ENCODE measurements at places on chromosomes 12 and 14.
A peak's percentile ranks its signal among the peaks of the same experiment; 100 is the strongest.

DNA sequence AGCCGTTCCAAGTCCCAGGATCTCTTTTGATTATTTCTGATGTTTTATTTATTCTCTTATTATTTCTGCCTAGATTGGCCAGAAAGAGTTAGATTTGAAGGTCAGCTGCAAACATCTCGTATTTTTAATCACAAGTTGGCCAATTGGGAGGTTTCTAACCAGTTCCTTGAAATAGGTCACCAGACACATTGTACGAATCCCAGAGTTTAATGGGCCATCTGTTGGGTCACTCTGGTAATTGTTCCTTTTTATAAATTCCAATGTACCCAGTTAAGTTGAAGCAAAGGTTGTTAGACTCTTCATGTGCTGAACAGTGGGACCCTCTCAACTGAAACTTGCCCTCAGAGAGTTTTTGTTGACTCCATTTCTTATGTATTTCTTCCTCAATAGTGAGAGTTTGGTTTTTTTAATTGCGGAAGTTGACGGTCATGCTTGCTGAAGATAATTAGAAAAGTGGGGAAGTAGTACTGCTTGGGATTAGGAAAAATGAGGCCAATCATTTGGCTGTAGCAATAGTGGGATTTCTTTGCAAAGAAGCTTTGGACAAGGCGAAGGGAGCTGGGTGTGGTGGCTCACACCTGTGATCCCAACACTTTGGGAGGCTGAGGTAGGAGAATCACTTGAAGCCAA lies 382.7 kb upstream of the RGS6 start:
- DNase-seq, result no peak

GRCh38 chr12:41932470-41932991 lies 212.1 kb downstream of the GXYLT1 start:
- DNase-seq, result no peak

- no peak for DNase-seq
Measured at GRCh38 chr12:131783915-131784541, 44.2 kb upstream of the MMP17 start.

- DNase-seq, result no peak
Measured at GRCh38 chr14:102915292-102916110, 7.0 kb upstream of the AMN start.

DNA sequence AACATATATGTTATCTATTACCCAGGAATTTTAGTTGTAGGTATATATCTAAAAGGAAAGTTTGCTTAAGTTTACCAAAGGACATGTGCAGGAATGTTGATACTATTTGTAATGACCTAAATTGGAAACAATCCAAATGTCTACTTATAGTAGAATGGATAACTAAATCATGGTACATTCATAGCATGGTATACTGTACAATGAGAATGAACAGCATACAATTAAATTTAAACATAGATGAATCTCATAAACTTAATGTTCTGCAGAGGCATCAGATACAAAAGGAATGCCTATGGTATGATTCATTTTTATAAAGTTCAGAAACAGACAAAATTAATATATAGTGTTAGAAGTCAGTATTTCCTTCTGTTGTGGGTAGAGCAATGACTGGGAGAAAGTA lies 135.4 kb downstream of the GPHN start:
- no peak for DNase-seq

GRCh38 chr14:65173973-65174693 lies 71.8 kb upstream of the MAX start:
- no peak for DNase-seq

DNA sequence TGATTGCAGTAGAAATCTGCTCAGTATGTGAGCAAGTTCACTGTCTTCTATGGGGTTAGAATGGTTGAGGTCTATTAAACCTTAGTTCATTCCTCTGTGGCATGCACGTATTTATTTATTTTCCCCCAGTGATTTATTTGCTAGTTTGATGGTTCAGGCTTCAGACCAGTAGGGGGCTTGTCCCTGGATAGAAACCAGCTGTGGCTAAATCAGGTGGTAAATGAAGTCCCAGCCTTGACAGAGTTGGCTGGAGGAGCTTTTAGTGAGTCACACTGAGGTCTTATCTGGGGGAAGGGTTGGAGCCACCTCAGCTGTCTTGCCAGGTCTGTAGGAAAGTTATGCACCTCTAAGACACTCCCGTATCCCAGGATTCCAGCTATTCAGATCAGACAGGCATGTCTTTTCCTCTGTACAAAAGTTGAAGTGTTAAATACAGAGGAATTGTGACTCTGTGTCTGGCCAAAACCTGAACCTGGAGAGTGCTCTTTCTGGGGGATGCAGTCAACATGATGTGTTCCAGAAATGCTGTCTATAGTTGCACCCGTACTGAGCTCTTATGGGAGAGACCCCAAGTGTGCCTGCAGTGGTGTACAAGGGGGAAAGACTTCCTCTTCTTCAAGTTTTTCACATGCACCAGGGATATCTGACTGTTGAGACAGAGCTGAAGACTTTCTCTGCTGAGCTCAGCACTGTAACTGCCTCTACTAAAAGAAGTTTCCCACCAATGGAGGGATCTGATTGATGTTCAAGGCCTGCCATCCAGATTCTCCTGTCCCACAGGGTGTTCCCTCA lies 1322.1 kb downstream of the TMEM121 start:
- no peak for DNase-seq

DNA sequence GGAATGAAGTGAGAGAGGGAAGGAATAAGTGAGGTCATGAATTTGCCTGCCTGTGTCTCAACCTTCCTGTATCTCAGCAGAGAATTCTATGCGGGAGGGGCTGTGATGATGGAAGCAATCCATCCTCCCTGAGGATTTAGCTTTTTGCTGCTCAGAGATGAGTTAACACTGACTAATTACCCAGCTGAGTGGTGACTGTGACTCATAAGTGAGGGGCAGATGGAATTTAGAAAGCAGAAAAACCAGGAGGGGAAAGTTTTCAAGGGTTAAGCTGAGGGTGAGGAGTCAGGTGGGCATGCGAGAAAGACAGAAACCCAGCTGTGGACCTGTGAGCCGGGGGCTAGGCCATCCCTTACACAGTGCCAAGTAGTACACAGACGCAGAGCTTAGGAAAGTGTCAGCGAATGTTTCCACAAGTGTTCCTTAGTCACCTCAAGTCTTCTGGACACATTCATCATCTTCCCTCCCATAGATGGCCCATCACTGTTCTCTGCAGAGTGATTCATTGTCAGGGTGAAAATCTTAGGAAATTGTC lies 277.9 kb downstream of the IPO8 start:
- DNase-seq, result no peak

DNA sequence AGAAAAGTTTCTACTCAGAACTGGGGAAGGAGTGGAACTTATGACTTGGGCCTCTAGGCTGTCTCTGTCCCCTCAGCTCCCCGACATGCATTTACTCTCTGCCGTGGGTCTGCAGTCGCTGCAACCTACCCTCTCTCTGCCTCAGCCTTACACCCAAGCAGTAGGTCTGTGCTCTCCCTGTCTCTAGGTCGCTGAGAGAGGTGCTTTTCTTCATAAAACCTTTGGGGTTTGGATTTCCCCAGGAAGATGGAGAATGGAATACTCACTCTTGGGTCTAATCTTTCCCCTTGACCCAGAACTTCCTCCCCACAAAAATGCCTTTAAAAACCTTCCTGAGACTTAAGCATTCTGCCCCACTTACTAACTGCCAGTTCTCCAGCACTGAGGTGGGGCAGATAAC lies 12.9 kb downstream of the GPR84 start:
- DNase-seq, result no peak

DNA sequence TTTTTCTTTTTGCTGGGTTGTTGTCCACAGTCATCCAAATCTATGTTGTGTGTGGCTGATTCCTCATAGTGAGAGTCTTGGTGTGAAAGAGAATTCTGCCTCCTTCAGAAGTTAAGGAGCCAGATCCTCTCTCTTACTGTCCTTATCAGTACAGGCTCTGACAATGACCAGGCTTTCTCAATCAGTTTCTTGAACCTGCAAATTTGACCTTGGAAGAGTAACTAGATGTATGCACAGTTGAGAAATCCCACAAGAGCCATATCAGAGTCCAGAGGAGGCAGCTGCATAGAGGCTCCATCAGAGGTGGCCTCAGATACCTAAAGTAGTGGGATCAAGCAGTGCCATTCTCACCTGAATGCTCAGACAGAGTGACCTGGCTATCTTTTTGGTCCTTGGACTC lies 5.5 kb upstream of the GALC start:
- no peak for DNase-seq

DNA sequence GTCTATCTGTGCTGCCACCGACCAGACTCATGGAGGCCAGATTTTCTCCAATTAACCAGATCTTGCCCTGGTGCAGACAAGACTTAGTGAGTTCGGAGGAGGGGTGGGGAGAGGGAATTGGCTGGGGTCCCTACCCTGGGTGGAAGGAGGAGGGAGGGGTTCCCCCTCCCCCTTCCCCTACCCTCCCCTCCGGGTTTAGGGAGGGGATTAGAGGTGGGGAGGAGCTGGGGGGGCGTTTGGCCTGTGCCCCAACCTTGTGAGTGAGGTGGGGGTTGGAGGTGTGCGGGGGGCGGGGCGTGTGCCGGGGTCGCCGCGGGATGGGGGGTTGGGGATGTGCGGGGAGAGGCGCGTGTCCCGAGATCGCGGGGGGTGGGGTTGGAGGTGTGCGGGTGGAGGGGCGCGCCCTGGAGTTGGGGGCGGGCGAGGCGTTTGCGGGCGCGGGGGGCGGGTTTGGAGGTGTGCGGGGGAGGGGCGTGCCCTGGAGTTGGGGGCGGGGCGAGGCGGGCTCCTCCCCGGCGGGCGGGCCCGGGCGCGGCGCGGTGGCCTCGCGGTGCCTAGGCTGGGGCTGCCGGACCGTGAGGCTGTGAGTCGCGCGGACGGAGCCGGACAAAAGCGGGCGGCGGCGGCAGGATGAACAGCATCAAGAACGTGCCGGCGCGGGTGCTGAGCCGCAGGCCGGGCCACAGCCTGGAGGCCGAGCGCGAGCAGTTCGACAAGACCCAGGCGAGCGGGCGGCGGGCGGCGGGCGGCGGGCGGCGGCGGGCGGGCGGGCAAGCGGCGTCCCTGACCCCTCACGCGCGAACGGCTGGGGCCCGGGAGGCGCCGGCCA lies at the start of gene HIP1R:
HIP1R (plus strand) TSS at position 537 of the 829 bp plus-strand sequence; CDS start at position 631, 94 bp downstream.
- DNase-seq, result peak; percentile 28

GRCh38 chr12:31964280-31964679 lies 5.1 kb downstream of the RESF1 start:
- no peak for DNase-seq

GRCh38 chr14:96894966-96895365 lies 97.8 kb downstream of the VRK1 start:
- DNase-seq, result no peak

GRCh38 chr12:112847708-112848337 lies 56.3 kb downstream of the RPH3A start:
- DNase-seq, result no peak

- no peak for DNase-seq
Measured at GRCh38 chr12:52010152-52010622, 3.4 kb downstream of the TAMALIN start.

DNA sequence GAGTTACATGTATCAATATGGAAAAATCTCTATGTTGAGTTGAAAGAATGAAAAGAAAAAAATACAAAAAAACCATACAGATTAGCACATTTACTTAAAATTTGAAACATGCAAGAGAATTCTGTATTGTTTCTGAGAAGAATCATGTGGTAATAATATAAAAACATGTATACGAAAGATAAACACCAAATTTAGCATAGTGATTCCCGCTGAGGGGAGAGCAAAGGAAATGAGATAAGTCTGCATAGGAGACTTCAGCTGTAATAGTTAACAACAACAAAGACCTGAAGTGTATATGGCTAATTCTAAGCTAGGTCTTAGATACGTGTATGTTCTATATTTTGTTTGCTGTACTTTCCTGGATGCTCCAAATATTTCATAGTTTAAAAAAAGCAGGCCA lies 46.5 kb downstream of the FNTB start:
- no peak for DNase-seq

GRCh38 chr12:29694002-29694401 lies 89.7 kb downstream of the TMTC1 start:
- no peak for DNase-seq

GRCh38 chr14:104253223-104253822 lies 114.9 kb downstream of the KIF26A start:
- no peak for DNase-seq

GRCh38 chr12:96233939-96234461 lies 39.8 kb downstream of the ELK3 start:
- DNase-seq, result no peak

DNA sequence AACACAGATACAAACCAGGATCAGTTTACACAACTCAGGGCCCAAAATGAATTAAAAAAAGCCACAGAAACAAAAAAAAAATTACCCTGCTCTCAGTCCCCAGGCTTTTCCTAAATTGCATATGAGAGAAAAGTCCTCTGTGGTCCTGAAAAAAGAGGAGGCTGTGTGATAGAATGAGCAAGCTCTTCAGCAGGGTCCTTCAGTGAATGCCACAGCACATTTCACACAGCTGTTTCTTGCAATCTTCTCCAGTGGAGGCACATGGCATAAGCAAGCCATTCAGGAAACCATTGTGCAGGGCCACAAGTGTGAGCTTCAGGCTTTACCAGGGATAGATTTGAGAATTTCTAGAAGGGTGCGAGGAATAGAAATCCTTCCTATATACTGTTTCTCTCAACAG lies 168.5 kb downstream of the PPM1H start:
- no peak for DNase-seq

DNA sequence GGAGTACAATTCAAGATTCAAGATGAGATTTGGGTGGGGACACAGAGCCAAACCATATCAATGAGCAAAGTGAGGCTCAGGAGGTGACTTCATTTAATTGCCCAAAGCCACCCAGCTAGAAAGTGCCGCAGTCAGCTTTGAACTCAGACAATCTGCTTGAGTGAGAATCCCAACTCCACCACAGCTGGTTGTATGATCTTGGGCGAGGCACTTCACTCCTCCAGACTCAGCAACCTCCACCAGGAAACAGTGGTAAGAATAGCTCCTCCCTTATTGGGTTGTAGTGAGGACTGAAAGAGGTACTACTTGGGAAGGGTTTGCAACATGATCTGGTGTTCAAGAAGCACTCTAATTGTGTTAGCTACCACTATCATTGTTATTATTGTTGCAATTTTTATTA lies 129.2 kb upstream of the RFLNA start:
- no peak for DNase-seq

GRCh38 chr12:25054076-25054782 lies 105.3 kb upstream of the BCAT1 start:
- DNase-seq, result no peak

GRCh38 chr12:108341356-108341755 lies 2.2 kb upstream of the CMKLR1 start:
- DNase-seq, result no peak

DNA sequence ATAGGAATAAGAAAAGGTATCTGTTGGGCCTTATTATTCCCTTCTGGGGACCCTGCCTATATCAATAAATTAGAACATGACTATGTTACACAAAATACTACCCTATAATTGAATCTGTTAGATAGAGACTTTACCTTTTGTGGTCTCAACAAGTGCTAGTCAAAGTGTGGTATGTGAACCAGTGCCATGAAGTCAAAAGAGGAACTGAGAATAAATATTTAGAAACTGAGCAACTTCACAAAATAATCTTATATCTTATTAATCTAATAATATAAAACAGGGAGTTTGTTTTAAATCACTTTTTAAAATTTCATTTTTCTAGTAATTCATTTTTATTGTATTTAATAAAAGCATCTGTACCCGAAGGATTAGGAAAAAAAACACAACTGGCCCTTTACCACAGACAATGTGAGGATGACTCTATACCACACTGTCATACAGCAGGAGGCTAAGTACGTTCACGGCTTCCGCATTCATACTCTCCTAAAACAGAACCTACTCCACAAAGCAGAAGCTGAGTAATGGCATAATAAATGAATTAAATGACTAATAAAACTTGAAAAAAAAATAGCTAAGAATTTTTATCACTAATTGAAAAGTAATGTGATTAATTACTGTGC lies 42.1 kb downstream of the SEC23A start:
- no peak for DNase-seq
